ENCODE measurements at places on chromosomes 5 and 9.
A peak's percentile ranks its signal among the peaks of the same experiment; 100 is the strongest.

- DNase-seq, result no peak
Observed at GRCh38 chr9:11318946-11319345, 706.1 kb upstream of the PTPRD start.

GRCh38 chr9:132341177-132341840 is 13.5 kb downstream of the SETX start:
- no peak for DNase-seq

GRCh38 chr5:125485771-125486170 is 739.3 kb upstream of the ZNF608 start:
- no peak for DNase-seq

DNA sequence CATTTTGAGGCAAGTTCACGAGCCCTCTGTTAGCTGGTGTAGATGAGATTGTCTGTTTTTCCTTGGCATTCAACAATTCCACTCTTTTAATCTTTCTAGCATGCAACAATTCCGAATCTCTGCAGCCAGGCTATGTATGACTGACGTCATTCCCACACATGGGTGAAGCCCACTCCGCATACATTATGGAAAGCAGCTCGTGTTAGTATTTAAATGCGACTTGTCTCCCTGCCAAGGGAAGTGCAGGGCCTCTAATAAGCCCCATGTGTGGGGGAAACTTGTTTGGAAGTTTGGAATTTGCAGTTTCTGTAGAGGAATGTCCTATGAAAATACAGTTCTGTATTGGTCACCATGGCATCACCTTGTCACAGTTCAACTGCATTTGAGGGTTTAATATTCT is 146.0 kb upstream of the FBXL7 start:
- no peak for DNase-seq

GRCh38 chr9:78010445-78010844 is 21.2 kb downstream of the GNAQ start:
- no peak for DNase-seq

- peak; percentile 38 for DNase-seq
Observed at GRCh38 chr5:92401492-92401891, 1018.4 kb upstream of the ARRDC3 start.

DNA sequence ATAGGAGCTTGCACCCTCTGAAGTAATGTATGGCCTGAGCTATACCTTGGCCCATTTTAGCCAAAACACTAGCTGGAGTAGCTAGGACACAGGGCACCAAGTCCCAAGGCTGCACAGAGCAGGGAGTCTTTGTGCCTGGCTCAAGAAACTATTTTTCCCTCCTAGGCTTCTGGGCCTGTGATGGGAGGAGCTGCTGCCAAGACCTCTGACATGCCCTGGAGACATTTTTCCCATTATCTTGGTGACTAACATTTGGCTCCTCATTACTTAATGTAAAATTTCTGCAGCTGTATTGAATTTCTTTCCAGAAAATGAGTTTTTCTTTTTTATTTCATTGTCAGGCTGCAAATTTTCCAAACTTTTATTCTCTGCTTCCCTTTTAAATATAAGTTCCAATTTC is 1099.2 kb downstream of the CDH18 start:
- no peak for DNase-seq

GRCh38 chr5:132190161-132190817 is 37.4 kb downstream of the P4HA2 start:
- peak; percentile 68 for DNase-seq

GRCh38 chr5:76221311-76221710 is 138.1 kb downstream of the SV2C start:
- no peak for DNase-seq

DNA sequence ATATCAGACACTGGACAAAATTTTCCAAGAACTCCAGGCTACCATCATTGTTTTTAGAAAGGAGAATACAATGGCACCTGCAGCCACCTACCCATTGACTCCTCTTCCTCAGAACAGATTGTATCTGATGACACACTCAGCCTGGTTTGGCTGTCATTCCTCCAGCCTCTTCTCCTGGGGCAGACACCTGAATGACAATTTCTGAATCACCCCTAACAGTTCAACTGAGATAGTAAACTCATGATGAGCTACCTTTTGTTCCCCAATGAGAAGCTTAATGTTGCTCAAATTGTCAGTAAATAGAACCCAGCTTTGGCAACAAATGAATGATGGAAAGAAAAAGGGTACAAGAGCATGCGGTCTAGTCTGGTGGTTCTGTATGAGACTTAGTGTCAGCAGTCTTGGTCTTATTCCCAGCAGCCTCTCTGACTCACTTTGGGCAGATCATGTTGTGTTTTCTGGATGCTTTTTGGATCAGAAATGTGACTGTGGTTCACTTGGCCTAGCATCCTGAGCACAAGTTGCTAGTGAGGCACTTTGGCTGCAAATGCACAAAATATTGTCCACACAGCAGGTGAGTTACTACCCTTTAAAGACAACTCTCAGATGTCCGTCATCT is 78.3 kb downstream of the MAMDC2 start:
- DNase-seq, result no peak

DNA sequence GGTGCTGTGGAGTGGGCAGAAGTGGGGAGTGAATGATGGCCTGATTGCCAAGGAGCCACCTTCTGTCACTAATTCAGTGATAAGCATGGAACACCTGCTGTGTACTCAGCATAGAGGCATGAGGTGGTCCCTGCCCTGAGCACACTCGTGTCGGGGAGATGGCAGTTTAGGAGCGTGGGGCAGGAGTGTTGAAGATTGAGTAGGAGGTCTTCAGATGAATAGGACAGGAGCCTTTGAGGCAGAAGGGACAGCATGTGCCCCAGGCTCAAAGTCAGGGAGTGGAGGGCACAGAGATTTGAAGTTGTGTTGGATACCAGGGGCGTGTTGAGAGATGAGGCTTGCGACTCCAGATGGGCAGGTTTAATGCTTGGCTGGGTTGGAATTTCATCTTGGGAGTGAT is 55.0 kb downstream of the ZNF618 start:
- DNase-seq, result no peak

DNA sequence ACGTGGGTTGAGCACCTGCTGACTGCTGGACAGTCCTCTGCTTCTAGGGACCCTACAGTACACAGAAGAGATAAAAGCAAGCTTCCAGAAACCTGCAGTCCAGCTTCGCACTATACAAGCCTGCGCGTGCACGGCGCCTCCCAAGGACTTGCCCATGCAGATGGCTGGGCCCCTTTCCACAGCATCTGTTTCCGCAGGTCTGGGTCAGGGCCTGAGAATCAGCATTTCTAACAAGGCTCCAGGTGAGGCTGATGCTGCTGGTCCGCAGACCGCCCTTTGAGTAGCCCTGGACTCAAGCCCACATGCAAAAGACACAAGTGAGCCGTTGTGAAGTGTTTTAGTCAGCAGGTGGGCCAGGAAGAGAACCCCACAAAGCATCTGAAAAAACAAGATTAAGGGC is 133.1 kb downstream of the HSD17B3 start:
- no peak for DNase-seq

- DNase-seq, result no peak
Observed at GRCh38 chr9:134358662-134359319, 32.5 kb downstream of the RXRA start.

GRCh38 chr9:108322326-108323098 is 533.3 kb downstream of the ACTL7B start:
- no peak for DNase-seq

- DNase-seq, result no peak
Observed at GRCh38 chr5:43412156-43412555, at the start of gene CCL28. TSS of gene CCL28 (minus strand) at chr5:43412391. CDS start at chr5:43412316, 75 bp downstream.
